Thymus (tissue), 14 donors: ENCODE measurements at places on chromosomes 2 and 18. TPM values are rescaled to one million over a fixed set of nuclear protein-coding genes. Genes with fewer than 3 reads are reported as not detected.

The SERPINB4 gene
- polyA plus RNA-seq = 48.3 TPM

The COL4A4 gene
- polyA plus RNA-seq = 1.6 TPM

The CD8B gene
- polyA plus RNA-seq = 111 TPM

The SCN9A gene
- polyA plus RNA-seq = 1.2 TPM

The C2orf66 gene
- polyA plus RNA-seq = 0.41 TPM

The ECEL1 gene
- 1.7 TPM for polyA plus RNA-seq

The CEP192 gene
- polyA plus RNA-seq = 38.9 TPM

The SPATS2L gene
- 58.3 TPM for polyA plus RNA-seq

The CMPK2 gene
- 9.3 TPM for polyA plus RNA-seq
